Naive thymus-derived CD8-positive, alpha-beta T cell (primary cell): ENCODE measurements at places on chromosomes 12 and 14. TPM values are rescaled to one million over a fixed set of nuclear protein-coding genes. Genes with fewer than 3 reads are reported as not detected.

- no peak for DNase-seq
Observed at GRCh38 chr12:40511341-40511740, 180.9 kb upstream of the CNTN1 start.

GRCh38 chr14:99612071-99612737 lies 8.2 kb upstream of the CCDC85C start:
- no peak for DNase-seq

DNA sequence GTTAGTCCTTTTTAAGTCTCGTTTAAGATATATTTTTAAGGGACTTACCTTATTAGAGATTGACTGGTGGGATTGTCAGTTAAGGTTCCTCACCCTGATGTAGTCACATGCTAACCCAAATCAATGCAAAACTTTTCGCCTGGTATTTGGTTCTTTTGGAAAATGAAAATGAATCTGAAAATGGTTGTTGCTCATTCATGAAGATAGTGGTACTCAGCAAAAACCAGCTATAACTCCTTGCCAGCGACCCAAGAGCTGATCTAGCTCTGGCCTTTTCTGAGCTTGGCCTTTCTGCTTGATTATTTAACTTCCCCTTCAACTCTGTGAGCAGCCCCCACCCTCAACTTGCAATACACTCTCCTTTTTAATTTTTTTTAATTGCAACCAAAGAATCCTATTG lies 85.0 kb upstream of the GTF2A1 start:
- DNase-seq = no peak

TOMM20L gene
- polyA plus RNA-seq = not detected

DNA sequence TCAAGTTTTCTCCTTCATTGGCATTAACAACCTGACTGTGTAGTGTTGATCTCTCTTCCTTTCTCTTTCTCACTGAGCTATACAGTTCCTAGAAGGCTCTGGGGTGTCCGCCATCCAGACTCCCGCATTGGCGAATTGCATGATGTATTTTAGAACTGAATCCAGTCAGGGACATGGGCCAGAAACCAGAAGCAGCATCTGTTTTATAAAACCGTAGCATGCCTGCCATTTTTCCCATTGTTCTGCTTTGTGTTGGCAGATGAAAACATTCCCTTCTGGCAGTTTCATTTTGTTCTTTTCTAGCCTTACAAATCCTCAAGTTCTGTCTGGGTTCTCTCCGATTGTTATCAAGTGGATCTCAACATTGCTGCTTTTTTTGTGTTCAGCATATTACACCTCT lies 268.3 kb upstream of the SEL1L start:
- DNase-seq = no peak

MUCL1 gene
- not detected for polyA plus RNA-seq
